ENCODE measurements at places on chromosomes 12 and 14.

DNA sequence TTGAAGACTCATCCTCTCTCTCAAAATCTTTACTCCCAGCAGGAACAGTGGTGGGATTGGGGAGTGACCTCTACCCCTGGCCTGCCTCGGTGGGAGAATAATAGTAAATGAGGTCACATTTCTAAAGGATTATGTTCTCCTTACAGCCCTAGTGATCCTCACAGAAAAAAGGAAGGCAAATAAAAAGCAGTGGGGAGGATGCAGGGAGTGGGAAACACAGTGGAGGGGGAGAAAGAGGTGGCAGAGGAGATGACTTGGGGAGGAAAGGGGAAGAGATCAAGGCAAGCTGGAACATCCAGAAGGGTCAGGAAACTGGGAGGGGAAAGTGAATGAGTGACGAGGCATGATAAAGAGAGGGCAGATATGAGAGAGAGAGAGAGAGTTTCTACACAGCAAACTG lies 8.3 kb upstream of the SYNDIG1L start:
- no peak for DNase-seq

DNA sequence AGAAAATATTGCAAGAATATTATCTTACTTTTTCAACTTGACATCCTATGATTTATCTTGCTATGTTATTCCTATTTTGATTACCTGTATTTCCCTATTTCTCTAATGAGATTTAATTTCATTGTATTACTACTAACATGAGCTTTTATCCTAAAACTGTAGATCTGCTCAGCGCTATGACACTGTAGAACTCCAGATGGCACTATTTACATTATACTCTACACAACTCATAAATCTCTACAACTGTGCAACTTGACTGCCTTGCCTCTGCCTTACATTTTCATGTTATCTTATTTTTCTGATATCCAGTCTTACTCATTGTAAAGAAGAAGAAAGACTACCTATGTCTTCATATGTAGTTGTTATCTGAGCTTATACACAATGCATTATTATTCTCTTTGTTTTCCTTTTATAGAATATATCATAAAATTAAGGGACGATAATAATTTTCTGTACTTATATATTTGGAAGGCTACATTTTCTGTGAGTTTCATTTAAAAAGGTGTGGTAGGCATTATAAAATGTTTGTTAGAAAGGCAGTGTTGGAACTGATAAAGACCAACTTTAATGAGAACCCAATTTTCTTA lies 24.1 kb downstream of the NUP37 start:
- DNase-seq: no peak

DNA sequence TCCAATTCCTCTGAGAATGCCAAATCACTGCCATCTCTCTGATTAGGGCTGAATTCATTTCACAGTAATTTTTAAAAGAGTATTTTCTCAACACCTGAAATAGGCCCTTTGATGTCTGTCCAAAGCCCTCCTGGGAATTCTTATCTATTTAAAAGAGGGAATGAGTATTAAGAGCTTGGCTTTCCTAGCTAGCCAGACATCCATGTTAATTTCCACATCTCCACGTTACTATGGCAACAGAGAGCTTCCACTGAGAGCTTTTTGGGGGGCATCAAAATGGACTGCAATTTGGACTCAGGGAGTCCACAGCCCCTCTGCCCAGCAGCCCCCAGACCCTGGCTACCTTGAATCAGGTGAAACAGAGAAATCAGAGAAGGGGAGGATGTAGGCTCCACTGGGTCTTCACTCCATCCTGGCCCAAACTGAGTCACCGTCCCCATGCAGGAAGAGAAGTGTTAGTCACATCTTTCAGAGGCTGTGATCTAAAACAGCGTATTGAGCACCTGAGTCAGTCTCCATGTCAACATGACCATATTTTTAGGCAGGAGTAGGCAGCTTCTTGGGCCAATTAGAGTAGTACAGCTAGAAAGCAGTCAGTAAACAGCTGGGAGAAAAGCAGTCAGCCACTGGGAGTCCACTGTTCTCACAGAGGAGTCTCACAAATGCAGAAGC lies 7.0 kb upstream of the FICD start:
- no peak for DNase-seq

- no peak for DNase-seq
Measured at GRCh38 chr14:51650716-51651387, 858 bp upstream of the FRMD6 start.

- DNase-seq: no peak
Measured at GRCh38 chr14:78245238-78245637, 75.1 kb downstream of the NRXN3 start.

DNA sequence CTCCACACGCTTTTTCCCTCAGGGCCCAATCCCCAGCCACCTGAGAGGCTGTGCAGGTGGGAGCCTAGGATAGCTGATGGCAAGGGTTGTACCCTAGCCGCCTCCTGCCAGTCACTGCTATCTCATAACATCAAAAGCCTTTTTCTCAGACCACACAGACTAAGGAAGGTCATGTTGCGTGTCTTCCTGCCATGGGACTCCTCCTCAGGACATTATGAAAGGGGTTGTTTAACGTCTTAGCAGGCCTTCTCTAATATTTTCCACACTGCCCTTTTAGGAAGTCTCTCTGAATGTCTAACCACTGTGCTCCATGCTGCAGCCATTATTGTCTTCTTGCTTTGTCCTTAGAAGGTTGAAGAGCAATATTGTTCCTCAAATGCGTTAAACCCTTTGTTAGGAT lies 7.6 kb upstream of the SMUG1 start:
- no peak for DNase-seq

DNA sequence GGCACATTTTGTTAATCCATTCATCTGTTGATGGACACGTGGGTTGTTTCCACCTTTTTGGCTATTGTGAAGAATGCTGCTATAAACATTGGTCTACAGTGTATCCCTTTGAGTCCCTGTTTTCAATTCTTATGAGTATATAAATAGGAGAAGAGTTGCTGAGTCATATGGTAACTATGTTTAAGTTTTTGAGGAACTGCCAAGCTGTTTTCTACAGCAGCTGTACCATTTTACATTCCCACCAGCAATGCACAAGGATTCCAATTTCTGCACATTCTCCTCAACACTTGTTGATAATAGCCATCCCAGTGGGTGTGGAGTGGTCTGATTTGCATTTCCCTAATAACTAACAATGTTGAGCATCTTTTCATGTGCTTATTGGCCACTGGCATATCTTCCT lies 6.9 kb upstream of the SVOP start:
- no peak for DNase-seq

DNA sequence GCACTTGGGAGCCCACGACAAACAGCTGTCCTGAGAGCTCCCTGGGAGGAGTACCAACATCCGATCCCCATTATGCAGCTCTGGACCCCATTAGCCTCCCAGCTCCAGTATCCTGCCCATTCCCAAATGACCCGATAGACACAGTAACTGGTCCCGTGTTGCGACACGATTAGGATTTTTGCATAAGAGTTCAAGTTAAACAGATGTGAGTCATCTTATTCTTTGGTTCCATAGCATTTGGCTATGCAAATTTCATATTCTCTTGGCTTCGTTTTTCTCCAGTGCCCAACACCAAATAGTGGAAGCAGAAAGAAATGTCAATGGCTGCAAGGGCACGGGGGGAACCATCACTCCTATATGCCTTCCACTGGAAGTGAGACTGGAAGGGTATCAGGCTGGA lies 43.0 kb upstream of the LRRC10 start:
- DNase-seq: no peak

DNA sequence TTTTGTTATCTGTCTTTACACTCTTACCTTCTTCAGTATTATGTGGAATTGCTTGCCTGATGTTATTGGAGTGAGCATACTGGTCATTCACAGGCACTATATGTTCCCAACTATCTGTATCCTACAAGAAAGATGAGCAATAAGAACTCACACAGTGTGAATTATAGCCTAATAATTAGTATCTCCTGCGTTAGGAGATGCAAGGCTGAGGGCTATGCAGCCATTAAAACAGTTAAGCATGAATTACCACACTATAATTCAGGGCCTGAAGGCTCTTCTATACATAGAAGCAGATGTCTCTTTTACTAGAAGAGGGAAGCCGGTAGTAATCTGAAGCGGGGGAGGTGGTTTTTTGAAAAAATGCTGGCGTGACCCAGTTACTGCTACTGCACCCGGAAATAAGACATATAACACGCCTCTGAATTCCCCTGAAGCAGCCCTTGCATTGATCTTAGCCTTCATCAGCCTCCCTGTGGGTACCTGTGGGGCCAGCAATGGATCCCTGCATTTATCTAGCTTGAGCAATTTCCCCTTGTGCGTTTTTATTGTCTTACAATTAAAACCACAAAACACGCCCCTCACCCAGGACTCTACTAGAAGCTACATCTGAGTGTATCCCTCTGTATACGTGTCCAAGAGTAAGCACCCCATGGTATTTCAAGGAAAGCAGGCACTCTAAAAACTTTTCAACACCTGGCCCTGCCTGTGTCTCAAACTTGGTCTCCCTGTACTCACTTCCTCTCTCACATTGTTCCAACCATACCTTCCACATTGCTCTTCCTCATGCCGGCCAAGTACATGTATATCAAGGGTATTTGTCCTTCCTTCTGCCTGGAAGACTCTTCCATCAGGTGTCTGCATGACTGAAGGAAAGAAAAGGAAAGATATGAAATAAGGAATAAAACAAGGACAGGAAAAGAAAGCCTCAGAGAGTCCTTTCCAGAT lies 210.9 kb upstream of the ARID2 start:
- DNase-seq: no peak

DNA sequence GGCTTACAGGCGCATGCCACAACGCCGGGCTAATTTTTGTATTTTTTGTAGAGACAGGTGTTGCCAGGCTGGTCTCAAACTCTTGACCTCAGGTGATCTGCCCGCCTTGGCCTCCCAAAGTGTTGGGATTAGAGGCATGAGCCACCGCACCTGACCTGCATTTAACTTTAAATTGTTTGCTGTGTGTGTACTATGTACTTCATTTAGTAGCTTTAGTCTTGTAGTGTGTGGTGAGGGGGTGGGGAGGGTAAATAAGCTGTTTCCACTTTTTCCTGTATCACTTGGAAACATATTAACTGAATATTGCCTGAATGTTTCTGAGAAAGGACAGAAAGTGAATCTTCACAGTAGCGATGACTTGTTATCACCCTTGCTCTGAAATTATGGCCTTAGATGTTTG lies 8.5 kb downstream of the DLST start:
- no peak for DNase-seq

- no peak for DNase-seq
Measured at GRCh38 chr14:68469208-68469713, 323.6 kb downstream of the ZFP36L1 start.

DNA sequence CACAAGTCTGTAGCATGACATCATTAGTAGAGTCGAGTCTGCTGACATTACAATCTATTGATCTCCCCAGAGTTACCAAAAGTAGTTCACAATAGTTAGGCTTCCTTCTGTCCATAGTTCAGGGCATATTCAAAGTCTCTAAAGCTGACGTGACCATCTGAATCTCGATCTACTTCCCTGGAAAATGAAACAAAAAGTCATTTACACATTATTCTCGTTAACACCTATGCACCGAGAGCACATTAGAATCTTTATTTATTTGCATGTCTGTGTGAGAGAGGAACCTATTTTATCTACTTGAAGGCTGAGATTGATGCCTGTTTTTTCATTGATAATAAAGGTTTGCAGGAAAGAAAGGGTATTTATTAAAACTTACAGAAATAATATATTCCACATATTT lies 157.4 kb downstream of the EFCAB11 start:
- DNase-seq: no peak

GRCh38 chr12:31316891-31317290 lies 9.1 kb downstream of the SINHCAF start:
- DNase-seq: no peak

DNA sequence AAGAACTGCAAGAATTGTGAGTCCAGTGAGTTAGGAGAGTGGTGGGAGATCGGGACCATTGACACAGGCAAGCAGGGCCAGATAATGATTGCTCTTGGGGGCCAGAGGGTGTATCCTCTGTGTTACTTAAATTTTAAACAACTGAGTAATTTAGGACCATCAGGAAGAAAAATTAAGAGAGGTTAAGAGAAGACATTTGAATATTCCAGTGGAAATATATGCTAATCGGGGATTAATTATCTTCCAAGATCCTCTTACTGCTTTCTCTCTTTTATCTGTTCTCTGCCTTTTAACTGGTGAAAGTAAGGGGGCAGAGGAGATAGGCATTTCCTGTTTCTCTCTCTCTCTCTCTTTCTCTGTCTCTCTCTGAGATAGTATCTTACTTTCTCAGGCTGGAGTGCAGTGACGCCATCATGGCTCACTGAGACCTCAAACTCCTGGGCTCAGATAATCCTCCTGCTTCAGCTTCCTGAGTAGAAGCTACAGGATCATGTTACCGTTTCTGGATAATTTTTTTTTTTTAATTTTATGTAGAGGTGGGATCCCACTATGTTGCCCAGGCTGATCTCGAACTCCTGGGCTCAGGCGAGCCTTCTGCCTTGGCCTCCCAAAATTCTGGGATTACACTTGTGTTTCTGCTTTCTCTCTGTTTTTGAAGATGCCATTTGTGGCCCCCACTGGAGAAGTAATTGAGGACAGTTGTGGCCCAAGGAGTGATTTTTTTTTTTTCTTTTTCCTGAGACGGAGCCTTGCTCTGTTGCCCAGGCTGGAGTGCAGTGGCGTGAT lies 85.1 kb downstream of the DIP2B start:
- no peak for DNase-seq

DNA sequence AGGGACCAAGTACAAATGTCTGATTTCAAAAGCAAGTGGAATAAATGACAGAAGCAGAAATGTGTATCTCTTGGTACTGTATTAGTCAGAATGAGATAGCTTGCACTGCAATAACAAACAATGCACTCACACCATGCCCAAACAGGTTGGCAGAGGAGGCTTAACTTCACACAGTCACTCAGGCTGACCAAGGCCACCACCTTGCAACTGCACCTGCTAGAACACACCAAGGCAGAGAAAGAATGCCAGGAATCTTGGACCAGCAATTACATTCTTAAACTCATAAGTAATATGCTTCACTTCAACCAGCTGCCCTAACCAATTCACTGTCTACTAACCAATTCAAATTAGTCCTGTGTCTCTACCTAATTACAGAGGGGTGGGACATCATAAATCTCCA lies 378.3 kb downstream of the BCL11B start:
- DNase-seq: no peak

- peak; percentile 83 for DNase-seq
Measured at GRCh38 chr12:96399120-96399918, 920 bp downstream of the CDK17 start.

DNA sequence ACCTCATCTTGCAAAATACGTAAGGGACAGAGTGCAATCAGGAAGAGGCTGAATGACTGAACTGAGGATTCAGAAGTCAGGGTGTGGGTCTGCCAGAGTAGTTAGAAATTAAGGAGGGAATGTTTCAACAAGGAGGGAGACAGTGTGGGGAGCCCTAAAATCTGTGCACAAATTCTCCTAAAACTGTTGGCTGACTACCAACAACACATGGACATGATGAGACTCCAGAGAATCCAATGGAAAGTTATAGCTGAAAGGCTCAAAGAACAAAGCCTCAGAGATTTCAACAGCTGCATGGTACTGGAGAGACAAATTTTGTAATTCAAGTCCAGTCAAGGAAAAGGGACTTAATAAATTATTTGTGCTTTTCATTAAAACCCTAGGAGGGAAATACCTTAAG lies 36.1 kb upstream of the NEDD1 start:
- no peak for DNase-seq

GRCh38 chr14:94373708-94374107 lies 14.7 kb downstream of the SERPINA1 start:
- DNase-seq: no peak

- DNase-seq: peak; percentile 31
Measured at GRCh38 chr12:49672301-49673217, 34.6 kb downstream of the FMNL3 start.

GRCh38 chr14:104541905-104542465 lies 37.6 kb upstream of the C14orf180 start:
- DNase-seq: no peak

GRCh38 chr14:64544607-64545312 lies 4.2 kb downstream of the HSPA2 start:
- DNase-seq: no peak

All from C1 segment of cervical spinal cord (tissue), 14 donors.